Mononuclear cell (primary cell): ENCODE measurements at places on chromosomes 2 and 18. TPM values are rescaled to one million over a fixed set of nuclear protein-coding genes. Genes with fewer than 3 reads are reported as not detected.

LDAH gene
- 5.2 TPM for total RNA-seq

EML6 gene
- total RNA-seq, result 0.73 TPM

FOXI3 gene
- not detected for total RNA-seq

POTEF gene
- total RNA-seq, result not detected

CD302 gene
- total RNA-seq, result 64.3 TPM

DTNB gene
- total RNA-seq, result 18.3 TPM
